ENCODE measurements at places on chromosomes 5 and 9. TPM values are rescaled to one million over a fixed set of nuclear protein-coding genes. Genes with fewer than 3 reads are reported as not detected.

Gene ADAMTSL1
- 531 TPM for total RNA-seq

Gene SH3RF2
- total RNA-seq: 7.7 TPM

Gene NUTM2F
- total RNA-seq: not detected

Gene WDR36
- total RNA-seq: 62.7 TPM

Gene PHF24
- total RNA-seq: 0.30 TPM

Gene IDNK
- total RNA-seq: 1.7 TPM

Gene THOC3
- total RNA-seq: 58.2 TPM

Gene C9
- total RNA-seq: 0.46 TPM

Gene NPR3
- 1.2 TPM for total RNA-seq

Gene BRINP1
- total RNA-seq: not detected

Gene OBP2B
- not detected for total RNA-seq

Gene FAM78A
- 0.74 TPM for total RNA-seq

Gene SLC34A3
- not detected for total RNA-seq

Gene IFNB1
- total RNA-seq: 0.30 TPM

Gene SLC6A7
- not detected for total RNA-seq

Gene CBY3
- not detected for total RNA-seq

Gene FST
- total RNA-seq: 12.9 TPM

Data from smooth muscle cell of the umbilical artery (primary cell).